Pulmonary artery endothelial cell (primary cell): ENCODE measurements at places on chromosomes 7 and 10. TPM values are rescaled to one million over a fixed set of nuclear protein-coding genes. Genes with fewer than 3 reads are reported as not detected.

- no peak for DNase-seq
These were observed 100.3 kb downstream of the HGF start for GRCh38 chr7:81669476-81670105.

DNA sequence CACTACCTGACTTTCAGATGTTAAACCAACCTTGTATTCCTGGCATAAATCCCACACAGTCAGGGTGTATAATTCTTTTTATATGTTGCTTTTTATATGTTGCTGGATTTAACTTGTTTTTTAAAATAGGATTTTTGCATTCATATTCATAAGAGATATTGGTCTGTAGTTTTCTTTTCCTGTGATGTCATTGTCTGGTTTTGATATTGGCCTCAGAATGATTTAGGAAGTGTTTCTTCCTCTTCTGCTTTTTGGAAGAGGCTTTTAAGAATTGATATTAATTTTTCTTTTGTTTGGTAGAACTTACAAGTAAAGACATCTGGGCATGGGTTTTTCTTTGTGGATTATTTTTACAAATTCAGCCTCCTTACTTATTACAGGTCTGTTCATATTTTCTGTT lies 93.1 kb downstream of the CARD11 start:
- DNase-seq = no peak

Gene ZNF488
- total RNA-seq = not detected in 2 replicates

Gene ASB10
- not detected in 2 replicates for total RNA-seq

DNA sequence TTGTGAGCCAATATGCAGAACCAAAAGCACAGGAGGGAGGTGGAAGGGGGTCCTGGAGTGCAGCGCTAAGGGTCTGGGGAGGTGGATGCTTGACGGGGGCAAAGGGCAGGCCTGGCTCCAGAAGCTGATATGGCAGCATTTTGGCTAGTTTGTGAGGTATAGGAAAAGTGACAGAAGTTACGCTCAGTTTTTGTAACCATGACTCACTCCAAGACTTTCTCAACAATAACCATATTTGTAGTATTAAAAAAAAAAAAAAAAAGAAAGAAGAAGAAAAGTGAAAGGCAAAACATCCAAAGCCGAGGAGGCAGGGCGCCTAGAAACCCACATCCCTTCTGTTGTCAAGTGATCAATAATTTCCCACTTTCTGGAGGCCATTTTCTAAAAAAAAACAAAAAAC lies 92.3 kb downstream of the RNF216 start:
- no peak for DNase-seq

GRCh38 chr10:96229568-96230030 lies 41.8 kb downstream of the BLNK start:
- DNase-seq = peak; percentile 35

- no peak for DNase-seq
These were observed 261.1 kb upstream of the ZMIZ1 start for GRCh38 chr10:78807504-78808203.

DNA sequence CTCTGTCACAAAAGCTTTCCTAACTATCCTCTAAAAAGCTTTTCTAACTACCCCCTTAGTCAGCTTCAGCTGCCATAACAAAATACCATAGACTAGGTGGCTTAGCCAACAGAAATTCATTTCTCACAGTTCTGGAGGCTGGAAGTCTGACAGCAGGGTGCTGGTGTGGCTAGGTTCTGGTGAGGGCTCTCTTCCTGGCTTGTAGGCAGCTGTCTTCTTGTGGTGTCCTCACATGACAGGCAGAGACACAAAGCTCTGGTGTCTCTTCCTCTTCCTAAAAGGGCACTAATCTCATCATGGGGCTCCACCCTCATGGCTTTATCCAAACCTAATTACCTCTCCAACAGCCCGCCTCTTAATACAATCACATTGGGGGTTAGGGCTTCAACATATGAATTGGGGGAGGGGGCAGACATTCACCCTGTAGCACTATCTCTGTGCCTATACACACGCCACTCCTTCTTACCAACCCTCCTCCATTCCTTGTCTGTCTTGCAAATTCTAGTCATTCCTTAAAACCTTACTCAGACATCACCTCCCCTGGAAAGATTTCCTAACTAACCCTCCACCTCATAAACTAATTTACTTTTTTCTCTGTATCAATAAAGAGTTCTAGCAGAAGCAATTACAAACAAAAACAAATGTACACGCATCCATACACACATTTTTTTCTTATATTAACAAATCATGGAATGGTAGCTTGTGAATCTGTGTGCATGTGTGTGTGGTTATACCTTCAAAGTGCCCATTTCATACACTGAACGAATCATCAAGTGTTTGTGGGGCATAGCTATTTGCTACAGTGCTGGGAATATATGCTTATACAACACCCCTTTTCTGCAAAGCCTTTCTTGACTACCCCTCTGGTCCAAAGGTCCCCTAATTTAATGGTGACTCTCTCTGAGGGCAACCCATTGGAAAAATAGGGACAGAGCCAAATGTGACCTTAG lies 26.4 kb downstream of the RHOBTB1 start:
- DNase-seq = no peak

Gene CPN1
- not detected in 2 replicates for total RNA-seq

GRCh38 chr7:156722043-156722826 lies 81.7 kb downstream of the RNF32 start:
- DNase-seq = no peak

Gene ZDHHC16
- total RNA-seq = 35.5 and 50.4 TPM in 2 replicates

GRCh38 chr7:657565-658119 lies 68.9 kb upstream of the DNAAF5 start:
- DNase-seq = no peak

DNA sequence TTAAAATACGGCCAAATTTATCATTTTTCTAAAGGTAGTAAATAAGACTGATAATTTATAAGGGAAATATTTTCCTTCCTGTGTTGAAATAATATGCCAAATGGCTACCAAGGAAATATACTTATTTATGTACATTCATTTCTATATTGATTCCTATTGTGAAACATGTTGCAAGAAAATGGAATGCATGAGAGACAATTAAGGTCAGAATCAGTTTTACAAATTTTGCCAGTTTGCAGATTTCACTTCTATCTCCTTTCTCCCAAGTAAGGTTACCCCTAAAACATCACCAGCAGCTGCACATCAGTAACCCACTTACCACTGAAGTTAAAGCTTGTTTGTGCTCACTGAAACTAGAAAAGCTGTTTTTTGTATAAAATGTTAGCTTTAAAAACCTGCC lies 19.2 kb upstream of the REEP3 start:
- DNase-seq = no peak

DNA sequence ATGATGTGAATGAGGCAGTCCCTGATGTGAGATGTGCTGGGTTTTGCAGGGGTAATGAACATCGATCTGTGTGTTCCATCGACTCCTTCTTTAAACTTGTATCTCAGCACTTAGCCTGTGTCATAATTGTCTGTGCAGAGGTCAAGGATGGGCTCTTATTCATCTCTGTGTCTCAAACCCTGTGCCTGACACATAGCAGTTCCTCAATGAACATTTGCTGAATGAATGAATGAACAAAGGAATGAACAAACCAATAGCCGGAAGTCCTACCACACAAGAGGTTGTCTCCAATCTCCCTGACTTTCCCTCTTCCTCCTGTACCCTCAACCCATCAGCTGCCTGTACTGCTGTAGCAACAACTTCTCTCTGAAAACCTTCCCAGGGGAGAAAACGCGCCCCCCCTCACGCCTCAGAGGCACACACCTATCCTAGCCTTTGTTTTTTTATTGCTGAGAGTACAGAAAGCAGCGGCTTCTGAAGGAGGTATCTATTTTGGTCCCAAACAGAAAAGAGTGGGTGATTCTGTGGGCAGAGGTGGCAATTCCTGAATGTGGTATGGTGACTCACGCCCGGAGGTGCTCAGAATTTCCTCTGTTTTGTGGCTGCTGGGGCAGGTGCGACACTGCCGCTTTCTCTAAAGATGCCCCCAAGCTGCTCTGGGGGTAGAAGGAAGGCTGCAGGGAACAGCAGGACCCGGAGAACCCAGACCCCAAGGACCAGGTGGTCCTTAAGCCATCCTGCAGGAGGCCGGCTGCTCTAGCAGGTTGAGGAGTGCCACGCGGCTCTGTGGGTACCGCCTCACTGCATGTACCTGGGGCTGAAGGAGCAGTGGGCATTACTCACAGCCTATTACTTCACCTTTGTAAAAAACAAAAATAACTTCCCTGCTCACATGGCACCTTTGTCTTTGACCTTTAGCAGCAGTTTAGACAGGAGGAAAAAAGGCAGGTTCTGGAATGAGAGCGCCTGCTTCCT lies 9.6 kb downstream of the IL2RA start:
- DNase-seq = no peak

DNA sequence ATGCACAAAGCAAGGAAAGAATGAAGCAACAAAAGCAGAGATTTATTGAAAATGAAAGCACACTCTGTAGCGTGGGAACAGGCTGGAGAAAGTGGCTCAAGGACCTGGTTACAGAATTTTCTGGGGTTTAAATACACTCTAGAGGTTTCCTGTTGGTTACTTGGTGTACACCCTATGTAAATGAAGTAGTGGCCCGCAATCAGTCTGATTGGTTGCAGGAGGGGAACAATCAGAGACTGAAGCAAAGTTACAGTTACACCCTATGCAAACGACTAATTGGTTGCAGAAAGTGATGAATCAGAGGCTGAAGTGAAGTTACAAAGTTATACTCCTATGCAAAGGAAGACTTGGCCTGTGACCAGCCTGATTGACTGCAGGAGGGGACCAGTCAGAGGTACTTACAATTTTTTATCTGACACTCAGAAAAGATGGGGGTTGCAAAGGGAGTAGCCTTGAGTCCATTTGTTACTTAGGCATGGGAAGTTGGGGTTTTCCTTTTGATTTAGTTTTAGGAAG lies 3.6 kb upstream of the MTPN start:
- DNase-seq = peak; percentile 10

GRCh38 chr7:12889391-12889790 lies 202.0 kb downstream of the ARL4A start:
- no peak for DNase-seq

GRCh38 chr10:14687340-14687739 lies 87.4 kb downstream of the FAM107B start:
- no peak for DNase-seq

- no peak for DNase-seq
These were observed 277.5 kb downstream of the CSTF2T start for GRCh38 chr10:51421853-51422252.

- no peak for DNase-seq
These were observed 9.1 kb downstream of the OR2A7 start for GRCh38 chr7:144255471-144255897.

Gene LDB3
- total RNA-seq = not detected in 2 replicates

- DNase-seq = no peak
These were observed 404.1 kb upstream of the MKI67 start for GRCh38 chr10:128530301-128530700.

DNA sequence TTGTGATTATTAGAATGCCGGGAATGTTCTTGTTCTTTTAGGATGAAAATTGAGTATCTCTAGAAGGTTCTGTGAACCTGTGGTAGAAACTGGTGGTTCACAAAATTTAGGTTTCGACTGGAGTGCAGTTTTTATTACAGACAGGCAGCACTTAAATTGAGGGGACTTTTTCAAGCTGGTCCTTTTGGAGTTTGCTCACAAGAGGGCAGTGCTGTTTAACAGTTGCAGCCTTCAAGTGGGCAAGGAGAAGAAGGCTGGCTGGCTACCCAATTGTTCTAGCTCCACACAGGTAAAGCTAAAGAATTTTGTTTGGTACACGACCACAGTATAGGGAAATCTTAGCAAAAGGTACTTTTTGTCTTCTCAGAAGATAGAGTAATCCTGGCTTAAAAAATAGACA lies 233.6 kb downstream of the SNX13 start:
- peak; percentile 15 for DNase-seq

DNA sequence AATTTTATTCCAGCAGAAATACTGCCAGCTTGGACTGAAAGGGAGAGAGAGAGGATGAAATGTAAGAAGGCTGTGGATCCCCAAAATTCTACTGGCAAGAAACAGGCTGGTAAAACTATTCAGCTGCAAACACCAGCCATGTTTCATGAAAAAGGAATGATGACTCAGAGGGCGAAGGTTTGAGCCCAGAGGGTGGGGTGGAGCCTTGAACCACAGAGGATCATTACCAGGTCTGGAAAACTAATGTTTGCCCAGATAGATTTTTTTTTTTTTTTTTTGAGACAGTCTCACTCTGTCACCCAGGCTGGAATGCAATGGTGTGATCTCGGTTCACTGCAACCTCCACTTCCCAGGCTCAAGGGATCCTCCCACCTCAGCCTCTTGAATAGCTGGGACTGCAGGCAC lies 41.7 kb upstream of the NRF1 start:
- no peak for DNase-seq

Gene ADARB2
- not detected in 2 replicates for total RNA-seq

Gene EXOSC1
- total RNA-seq = 39.3 and 43.8 TPM in 2 replicates

DNA sequence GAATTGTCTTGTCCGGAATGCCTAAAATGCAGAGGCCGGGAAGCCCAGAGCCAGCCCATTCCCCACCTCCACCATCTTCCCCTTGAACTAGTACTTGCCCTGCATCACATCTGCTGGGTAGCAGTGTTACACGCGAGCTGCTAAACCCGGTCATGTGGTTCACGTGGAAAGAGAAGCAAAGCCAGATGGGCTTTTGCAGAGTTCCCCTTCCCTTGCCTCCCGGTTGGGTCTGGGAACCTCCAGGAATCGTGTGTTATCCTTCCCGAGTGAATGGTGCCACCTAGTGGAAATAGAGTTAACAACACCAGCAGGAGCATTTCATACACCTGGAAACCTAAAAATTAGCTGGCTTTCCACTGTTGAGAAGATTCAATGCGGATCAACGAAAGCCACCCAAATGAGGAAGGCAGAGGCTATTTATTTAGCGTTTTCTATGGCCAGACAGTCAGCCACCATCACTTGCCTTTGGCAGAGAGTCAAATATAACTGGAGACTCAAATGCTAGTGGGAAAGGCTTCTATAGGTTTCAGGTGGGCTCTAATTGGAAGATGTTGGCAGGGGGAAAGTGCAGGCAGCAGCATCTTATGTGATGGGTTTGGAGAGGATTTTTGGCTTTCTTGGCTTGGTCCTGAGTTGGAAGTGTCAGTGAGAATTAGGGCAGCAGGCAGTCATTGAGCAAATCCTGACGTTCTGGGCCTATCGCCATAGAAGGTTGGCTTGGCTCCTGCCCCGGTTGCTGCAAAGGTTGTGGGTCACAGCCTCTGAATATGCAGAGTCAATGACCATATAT lies 12.9 kb upstream of the DENND2A start:
- DNase-seq = peak; percentile 30

Gene GSDME
- total RNA-seq = 28.3 and 32.6 TPM in 2 replicates

- DNase-seq = no peak
These were observed 15.5 kb upstream of the PTPRN2 start for GRCh38 chr7:158602905-158603772.

- DNase-seq = no peak
These were observed 5.0 kb upstream of the TNS3 start for GRCh38 chr7:47586925-47587324.

DNA sequence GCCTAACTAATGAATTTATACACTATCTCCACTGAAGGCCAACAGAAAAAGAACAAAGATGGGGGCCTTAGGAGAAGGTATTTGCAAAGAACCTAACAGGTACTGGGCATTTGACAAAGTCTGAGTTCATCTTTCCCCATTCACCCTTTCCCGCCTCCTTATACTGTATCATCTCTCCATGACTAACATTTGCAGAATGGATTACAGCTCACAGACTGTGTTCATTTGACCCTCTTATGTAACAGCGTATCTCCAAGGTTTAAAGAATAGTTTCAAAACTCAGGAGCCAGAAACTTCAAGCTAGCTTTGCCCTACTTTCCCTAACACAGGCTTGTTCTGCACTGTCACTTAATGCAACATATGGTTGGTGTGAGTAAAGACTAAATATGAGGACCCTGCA lies 238.7 kb upstream of the CELF2 start:
- no peak for DNase-seq
